ENCODE measurements at places on chromosomes 1 and 21.

- no peak for DNase-seq
Observed at GRCh38 chr1:5507340-5507739, 484.9 kb downstream of the NPHP4 start.

DNA sequence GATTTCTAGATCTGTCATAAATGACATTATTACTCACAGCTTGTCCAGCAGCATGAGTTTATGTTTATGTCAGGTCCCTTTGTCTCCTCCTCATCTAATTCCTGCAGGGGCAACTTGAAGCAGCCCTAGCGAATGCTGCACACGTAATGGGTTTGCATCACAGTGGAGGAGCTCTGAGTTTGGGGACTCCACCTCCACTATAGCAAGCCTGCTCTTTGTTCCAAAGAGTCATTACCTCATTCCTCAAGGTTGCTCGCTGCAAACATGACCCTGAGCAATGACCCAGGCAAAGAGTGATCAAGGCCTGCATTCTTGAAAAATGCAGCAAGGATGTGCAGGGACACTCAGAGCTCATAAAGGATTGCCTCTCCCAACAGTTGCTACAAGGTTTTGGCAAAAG, 261.9 kb downstream of the HHIPL2 start:
- no peak for DNase-seq

DNA sequence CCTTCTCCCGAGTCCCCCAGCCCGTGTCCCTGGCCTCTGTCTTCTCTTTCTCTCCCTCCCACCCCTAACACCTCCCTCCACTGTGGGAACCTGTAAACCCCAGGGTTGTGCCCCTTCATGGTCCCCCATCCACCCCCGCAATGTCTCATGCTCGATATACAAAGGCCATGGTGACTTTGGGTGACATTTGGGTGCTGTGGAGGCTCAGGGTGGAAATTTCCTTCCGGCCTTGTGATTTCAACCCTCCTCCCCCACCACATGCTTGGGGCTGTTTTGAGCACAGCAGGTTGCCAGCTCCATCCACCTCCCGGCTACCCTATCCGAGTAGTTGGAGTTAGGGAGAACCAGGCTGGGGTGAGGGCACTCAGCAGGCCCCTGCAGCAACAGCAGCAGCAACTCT, 25.7 kb upstream of the VPS13D start:
- peak; percentile 63 for DNase-seq

DNA sequence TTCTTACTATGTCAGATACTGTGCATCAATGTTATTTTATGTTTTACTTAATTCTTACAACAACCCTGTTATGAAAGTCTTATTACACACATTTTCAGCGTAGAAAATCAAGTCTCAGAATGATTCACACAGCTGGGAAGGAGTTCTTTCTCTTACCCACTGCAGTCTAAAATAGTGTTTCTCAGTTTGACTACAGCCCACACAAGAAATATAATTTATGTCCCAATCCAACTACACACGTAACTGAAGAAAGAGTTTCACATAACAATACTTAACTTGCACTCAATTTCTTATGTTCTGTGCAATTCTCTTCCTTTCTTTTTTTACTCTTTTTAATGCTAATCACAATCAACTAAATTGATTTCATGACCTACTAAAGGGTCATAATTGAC, 252.8 kb upstream of the ADGRL2 start:
- peak; percentile 17 for DNase-seq

DNA sequence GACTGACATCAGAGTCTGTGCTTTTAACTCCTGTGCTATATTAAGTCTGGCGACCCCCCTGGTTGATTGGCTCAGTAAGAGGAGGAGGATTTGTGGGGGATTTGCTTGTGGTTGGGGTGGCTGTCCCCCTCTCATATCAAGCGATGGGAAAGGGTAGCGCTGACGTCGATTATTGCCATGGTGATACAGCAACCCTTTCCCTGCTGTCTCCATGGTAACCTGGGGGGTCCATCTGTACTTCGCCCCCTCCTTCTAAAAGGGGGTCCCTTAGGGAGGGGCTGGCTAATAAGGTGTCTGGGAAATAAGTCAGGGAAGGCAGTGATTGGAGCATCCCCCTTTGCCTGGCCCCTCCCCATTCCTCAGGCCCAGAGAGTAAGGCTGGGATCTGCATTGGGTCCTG, 4.7 kb downstream of the FAM229A start:
- no peak for DNase-seq

- no peak for DNase-seq
Observed at GRCh38 chr1:65421351-65422025, 1.0 kb downstream of the LEPR start.

DNA sequence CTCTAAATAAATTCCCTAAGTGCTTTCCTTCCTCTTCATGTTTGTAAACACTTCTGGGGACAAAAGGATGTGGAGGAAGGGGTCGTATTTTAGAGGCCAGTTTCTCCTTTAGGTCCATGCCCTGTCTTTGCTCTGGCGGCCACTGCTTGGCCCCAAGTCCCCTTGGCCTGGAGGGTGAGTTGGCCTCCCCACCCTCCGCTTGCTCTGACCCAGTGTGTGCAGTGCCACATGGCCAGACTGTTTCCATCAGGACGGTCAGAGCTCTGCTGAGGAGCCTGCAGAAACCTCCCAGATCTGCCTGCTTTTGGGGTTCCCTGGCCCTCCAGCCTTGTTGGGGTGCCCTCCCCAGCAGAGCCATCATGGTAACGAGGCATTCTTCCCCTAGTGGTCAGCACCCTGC, 127.8 kb downstream of the CAMTA1 start:
- DNase-seq: no peak

All from GM13977 (cell line).